ENCODE measurements at places on chromosomes 11 and 22.

- no peaks in the 10 kb centered on the region for H3K4me1 ChIP-seq
- H3K27ac ChIP-seq, result no peak overlapping the region
- H3K36me3 ChIP-seq, result peaks cover 76% of the 10 kb centered on the region
These were observed 23.2 kb upstream of the C1QTNF4 start for GRCh38 chr11:47617417-47617809.

- no peak overlapping the region for H3K4me3 ChIP-seq
- H3K4me1 ChIP-seq, result peaks cover 73% of the 10 kb centered on the region
- DNase-seq, result no peak
- no peaks in the 10 kb centered on the region for H3K36me3 ChIP-seq
These were observed 82.9 kb upstream of the CRTAM start for GRCh38 chr11:122755409-122755808.

DNA sequence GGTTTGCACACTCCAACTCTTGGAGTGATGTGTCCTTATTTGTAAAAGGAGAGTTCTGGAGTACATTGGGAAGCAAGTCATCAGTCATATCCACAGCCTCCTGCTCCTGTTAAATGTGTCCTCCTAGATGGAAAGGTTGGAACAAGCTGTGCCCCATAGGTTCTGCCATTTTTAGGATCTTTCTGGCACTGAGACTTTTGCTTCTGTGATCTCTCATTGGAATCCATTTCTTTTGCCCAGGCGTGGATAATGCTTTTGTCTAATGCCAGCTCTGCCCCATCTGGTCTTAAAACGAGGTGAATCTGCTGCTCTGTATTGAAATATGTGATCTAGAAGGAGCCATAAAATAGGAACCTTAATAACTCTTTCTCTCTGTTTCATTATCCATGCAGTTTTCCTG lies 66.4 kb downstream of the ZBTB16 start:
- H3K27ac ChIP-seq, result no peak overlapping the region
- peaks cover 1% of the 10 kb centered on the region for H3K4me1 ChIP-seq
- no peaks in the 10 kb centered on the region for H3K36me3 ChIP-seq
- no peak for DNase-seq

GRCh38 chr22:46262449-46263215 lies 511 bp downstream of the PKDREJ start:
- peaks cover 4% of the 10 kb centered on the region for H3K36me3 ChIP-seq
- H3K27ac ChIP-seq, result no peak overlapping the region
- peaks cover 91% of the 10 kb centered on the region for H3K27me3 ChIP-seq
- H3K4me3 ChIP-seq, result no peak overlapping the region
- H3K4me1 ChIP-seq, result peaks cover 11% of the 10 kb centered on the region
- DNase-seq, result peak; percentile 50

DNA sequence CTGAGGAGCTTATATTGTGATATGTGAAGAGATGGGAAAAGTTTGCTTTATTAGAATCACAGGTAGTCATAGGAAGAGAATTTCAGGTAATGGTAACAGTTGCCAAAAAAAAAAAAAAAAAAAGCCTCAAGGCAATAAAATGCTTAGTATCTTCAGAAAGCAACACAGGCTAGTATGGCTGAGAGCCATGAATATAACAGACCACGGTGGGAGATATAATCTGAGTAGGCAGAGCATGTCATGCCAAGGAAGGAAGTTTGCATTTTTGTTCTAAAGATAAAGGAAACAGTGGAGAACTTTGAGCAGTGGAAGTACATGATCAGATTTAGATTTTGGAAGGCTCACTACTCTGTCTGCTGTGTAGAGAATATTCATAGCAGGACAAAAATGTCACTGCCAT lies 211.4 kb downstream of the ETS1 start:
- H3K4me3 ChIP-seq, result no peak overlapping the region
- no peak overlapping the region for H3K27ac ChIP-seq

- no peak overlapping the region for H3K4me3 ChIP-seq
- no peak for DNase-seq
- H3K4me1 ChIP-seq, result peaks cover 18% of the 10 kb centered on the region
- H3K27ac ChIP-seq, result no peak overlapping the region
- no peaks in the 10 kb centered on the region for H3K36me3 ChIP-seq
These were observed 51.4 kb downstream of the JAM3 start for GRCh38 chr11:134120143-134120850.

- no peaks in the 10 kb centered on the region for H3K36me3 ChIP-seq
- DNase-seq, result peak; percentile 51
- peaks cover 35% of the 10 kb centered on the region for H3K27me3 ChIP-seq
- H3K27ac ChIP-seq, result no peak within 1 kb of the TSS
- H3K4me3 ChIP-seq, result peak within 1 kb of the TSS; percentile 75
- peaks cover 8% of the 10 kb centered on the region for H3K4me1 ChIP-seq
These were observed at the start of gene BACE1 for GRCh38 chr11:117316197-117316961. Gene BACE1 (minus strand): TSS chr11:117316256. CDS start chr11:117315795, 461 bp downstream.

DNA sequence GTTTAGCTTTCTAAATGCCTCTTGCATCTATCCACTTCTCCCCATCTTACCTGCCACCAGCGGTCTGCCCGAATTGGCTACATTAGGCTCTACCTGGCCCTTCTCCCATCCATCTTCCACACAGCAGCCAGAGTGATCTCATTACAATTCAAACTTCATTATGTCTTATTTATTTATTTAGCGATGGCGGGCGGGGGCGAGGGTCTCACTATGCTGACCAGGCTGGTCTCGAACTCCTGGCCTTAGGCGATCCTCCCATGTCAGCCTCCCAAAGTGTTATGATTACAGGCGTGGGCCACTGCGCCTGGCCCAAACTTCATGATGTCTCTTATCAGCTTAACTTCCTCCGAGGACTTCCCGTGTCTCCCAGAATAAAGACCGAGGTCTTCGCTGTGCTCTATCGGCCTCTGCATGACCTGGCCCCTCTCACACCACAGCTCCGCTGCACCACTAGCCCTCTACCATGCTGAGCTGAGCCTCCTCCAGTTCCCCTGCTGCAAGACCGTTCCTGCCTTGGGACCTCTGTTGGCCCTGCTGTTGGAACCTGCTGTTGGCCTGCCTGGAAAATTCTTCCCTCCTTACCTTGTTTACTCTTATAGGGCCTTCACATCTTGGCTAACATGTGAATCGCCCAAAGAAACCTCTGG lies 870 bp upstream of the CTTN start:
- peaks cover 19% of the 10 kb centered on the region for H3K36me3 ChIP-seq
- H3K4me1 ChIP-seq, result peaks cover 34% of the 10 kb centered on the region
- peak overlapping the region; percentile 89 for H3K27ac ChIP-seq
- peaks cover 54% of the 10 kb centered on the region for H3K27me3 ChIP-seq
- H3K4me3 ChIP-seq, result peak overlapping the region; percentile 82

- no peak overlapping the region for H3K27ac ChIP-seq
- H3K36me3 ChIP-seq, result no peaks in the 10 kb centered on the region
- no peaks in the 10 kb centered on the region for H3K27me3 ChIP-seq
- H3K4me1 ChIP-seq, result peaks cover 19% of the 10 kb centered on the region
- H3K4me3 ChIP-seq, result no peak overlapping the region
These were observed 26.0 kb downstream of the SERPINH1 start for GRCh38 chr11:75588051-75588481.

DNA sequence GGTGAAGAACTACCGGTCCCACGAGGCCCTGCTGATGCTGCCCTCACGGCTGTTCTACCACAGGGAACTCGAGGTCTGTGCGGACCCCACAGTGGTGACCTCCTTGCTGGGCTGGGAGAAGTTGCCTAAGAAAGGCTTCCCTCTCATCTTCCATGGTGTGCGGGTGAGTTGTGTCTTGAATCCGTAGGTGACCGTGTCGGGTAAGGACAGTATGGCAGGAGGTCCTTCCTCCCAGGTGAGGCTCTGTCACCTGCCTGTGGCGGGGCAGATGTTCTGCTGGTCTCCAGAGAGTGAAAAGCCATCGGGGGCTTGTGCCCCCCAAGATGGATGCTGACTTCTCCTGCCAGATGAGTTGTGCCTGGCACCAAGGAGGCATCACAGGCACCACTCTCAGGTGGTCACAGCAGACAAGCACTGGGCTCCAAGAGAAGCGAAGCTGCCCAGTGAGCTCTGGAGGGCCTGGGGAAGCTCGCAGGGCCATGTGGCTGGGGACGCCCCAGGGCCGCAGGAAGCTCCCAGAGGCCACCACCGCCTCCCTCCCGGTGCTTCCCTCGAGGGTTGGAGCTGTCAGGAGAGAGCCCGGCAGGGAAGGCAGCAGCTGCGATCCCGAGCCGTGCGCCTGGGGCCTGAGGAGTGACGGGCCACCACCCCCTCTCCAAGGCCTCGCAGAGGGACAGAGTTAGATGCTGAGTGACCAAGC lies 17.3 kb upstream of the PANX2 start:
- peaks cover 3% of the 10 kb centered on the region for H3K4me1 ChIP-seq
- no peaks in the 10 kb centered on the region for H3K36me3 ChIP-seq
- H3K27ac ChIP-seq, result no peak overlapping the region
- H3K4me3 ChIP-seq, result no peak overlapping the region
- peaks cover 3% of the 10 kb centered on the region for H3K27me3 ChIP-seq

GRCh38 chr11:1573077-1573902 lies 1.2 kb upstream of the DUSP8 start:
- peak overlapping the region; percentile 53 for H3K4me3 ChIP-seq
- DNase-seq, result peak; percentile 62
- peaks cover 20% of the 10 kb centered on the region for H3K4me1 ChIP-seq
- no peaks in the 10 kb centered on the region for H3K36me3 ChIP-seq
- peaks cover 10% of the 10 kb centered on the region for H3K27me3 ChIP-seq

DNA sequence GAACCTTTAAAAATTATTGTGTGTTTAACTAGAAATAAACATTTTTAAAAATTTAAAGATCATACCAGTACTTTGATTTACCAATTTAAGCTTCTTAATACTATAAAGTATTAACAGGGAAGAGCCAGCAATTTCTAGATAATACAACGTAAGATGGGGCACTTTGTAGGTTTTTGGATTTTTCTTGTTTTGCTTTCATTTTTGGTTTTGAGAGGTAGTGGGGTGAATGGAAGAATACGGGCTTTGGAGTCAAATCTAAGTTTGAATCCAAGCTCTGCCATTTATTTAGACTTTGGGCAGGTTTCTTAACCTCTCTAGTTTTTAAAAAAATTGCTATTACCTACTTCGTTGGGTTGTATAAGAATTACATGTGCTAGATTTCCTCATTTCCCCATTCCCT lies 44.9 kb downstream of the CSTPP1 start:
- H3K27me3 ChIP-seq, result no peaks in the 10 kb centered on the region
- peaks cover 11% of the 10 kb centered on the region for H3K4me1 ChIP-seq
- no peaks in the 10 kb centered on the region for H3K36me3 ChIP-seq
- no peak overlapping the region for H3K4me3 ChIP-seq
- no peak overlapping the region for H3K27ac ChIP-seq

GRCh38 chr11:102447941-102448868 lies 4.4 kb downstream of the TMEM123 start:
- DNase-seq, result no peak
- peak overlapping the region; percentile 92 for H3K4me3 ChIP-seq
- H3K36me3 ChIP-seq, result peaks cover 85% of the 10 kb centered on the region
- peak overlapping the region; percentile 84 for H3K27ac ChIP-seq
- peaks cover 75% of the 10 kb centered on the region for H3K4me1 ChIP-seq

GRCh38 chr11:128900468-128900867 lies 9.3 kb downstream of the KCNJ5 start:
- H3K4me3 ChIP-seq, result no peak overlapping the region
- peaks cover 19% of the 10 kb centered on the region for H3K27me3 ChIP-seq
- H3K27ac ChIP-seq, result no peak overlapping the region
- peaks cover 8% of the 10 kb centered on the region for H3K4me1 ChIP-seq

DNA sequence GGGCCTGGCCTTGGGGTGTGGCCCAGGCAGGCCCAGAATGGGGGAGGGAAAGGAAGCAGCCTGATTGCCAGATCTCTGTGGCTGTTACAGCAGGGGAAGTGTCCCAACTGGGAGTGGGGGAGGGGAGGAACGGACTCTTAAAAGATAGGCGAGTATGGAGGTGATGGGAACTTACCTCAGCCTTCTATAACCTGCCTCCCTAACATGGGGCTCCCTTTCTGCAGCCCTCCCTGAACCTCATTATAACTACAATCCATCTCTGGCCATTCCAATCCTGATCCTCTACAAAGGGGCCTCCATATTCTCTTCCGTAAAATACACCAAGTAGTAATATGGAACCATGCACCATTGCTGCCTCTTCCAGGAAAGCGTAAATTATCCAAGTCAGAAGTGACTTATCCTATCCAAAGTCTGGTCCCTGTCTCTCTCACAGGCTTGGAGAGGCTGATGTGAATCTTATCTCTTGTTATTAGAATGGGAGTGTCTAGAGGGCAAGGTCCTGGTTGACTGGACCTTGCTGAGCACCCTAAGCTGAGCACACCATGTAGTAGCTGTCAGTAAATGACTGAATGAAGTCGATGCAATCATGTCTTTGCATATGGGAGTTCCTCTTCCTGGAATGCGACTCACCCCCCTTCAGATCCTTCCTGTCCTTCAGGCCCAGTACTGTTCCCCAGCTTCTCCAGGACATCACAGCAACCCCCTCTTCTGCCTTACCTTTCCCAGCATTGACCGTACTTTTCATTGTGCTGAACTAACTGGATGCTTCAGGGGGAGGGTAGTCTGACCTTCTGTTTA lies 5.9 kb downstream of the RHOG start:
- peaks cover 96% of the 10 kb centered on the region for H3K36me3 ChIP-seq
- peaks cover 86% of the 10 kb centered on the region for H3K4me1 ChIP-seq
- no peak for DNase-seq

DNA sequence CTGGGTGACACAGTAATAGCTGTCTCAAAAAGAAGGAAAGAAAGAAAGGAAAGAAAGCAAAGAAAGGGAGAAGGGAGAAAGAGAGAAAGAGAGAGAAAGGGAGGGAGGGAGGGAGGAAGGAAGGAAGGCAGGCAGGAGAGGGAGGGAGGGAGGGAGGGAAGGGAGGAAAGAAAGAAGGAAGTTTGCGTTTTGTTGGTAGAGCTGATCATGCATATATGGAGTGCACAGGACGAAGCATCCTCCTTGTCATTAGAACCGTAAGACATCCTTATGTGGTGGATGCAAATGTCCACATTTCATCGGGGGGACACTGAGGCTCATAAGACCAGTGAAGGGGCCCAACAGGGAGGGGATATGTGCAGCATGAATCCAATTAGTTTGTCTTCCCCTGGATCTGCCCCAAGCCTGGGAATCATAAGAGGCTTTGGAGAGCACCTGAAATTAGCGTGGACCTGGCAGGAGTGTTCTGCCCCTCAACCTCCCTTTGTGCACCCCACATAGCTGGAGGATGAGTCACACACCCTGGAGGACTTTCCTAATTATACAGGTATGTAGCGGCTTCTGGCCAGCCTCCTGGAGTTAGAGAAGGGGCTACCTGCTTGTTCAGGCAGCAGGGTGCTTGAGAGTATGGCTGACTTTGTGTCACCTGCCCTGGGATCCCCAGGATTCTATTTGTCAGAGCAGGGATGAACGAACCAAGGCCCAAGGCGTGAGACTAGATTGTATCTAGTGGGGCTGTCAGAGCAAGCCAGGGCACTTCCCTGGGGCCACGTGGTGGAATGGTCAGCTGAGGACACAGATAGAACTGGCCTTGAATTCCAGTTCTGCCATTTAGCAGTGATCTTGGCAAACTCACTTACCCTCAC lies 119.7 kb upstream of the CD82 start:
- H3K4me3 ChIP-seq, result no peak overlapping the region
- H3K36me3 ChIP-seq, result no peaks in the 10 kb centered on the region
- DNase-seq, result no peak
- peaks cover 22% of the 10 kb centered on the region for H3K27me3 ChIP-seq
- no peaks in the 10 kb centered on the region for H3K4me1 ChIP-seq

DNA sequence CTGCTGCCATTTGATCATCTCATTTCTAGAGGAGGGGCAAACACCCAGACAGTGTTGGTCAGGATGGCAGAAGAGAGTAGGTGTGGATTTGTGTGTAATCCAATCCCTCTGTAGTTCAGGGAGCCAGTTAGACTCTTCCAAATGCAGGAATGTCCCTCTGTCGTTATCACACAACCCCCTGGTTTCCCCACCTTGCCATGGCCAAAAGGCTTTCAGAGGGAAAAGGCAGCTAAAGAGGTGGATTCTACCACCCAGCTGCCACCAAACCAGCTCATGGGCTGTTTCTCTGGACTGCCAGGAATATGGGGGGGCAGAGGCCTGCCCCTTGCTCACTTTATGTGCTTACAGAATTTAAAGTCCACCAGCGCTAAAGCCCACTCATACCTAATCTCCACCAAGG lies 18.1 kb downstream of the TSKU start:
- DNase-seq, result no peak
- H3K27ac ChIP-seq, result no peak overlapping the region
- no peaks in the 10 kb centered on the region for H3K36me3 ChIP-seq
- H3K27me3 ChIP-seq, result peaks cover 25% of the 10 kb centered on the region
- peaks cover 34% of the 10 kb centered on the region for H3K4me1 ChIP-seq

All from activated T-cell treated with anti-CD3 and anti-CD28 coated beads, Interleukin-2, amount 50 U/mL, for 24 hours (primary cell).